Dorsolateral prefrontal cortex (tissue), 122 donors: ENCODE measurements at places on chromosomes 5 and 9. TPM values are rescaled to one million over a fixed set of nuclear protein-coding genes. Genes with fewer than 3 reads are reported as not detected.

GRCh38 chr9:72384710-72385485 lies 19.9 kb upstream of the ZFAND5 start:
- DNase-seq, result no peak

The DRD1 gene
- 14.3 TPM for total RNA-seq

The IL3 gene
- total RNA-seq, result not detected

The DPP7 gene
- total RNA-seq, result 211 TPM

DNA sequence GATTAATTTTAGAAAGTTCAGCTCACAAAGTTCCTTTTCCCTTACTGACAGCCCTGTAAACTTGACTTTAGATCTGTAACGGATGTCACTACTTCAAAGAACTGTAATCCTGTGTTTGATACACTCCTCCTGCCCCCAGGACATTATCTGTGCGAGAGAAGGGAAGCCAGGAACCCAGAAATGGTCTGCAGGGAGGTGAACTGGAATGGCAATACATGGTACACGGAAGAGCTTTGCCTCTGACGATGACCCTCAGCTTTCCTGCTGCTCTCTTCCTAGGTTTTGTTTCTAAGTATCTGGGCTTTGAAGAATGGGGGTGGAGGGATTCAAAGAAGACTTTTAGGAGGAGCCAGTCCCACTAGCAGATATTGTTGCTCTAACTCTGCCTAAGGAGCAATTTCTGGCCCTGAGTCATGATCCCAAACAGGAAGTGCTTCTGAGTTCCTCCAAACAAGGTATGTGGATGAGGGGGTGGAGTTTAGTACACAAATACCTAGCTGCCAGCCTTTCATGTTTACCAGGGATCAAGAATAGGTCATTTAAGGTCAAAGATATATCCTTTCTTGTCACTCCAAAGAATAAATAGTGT lies 43.4 kb upstream of the TMC1 start:
- DNase-seq, result no peak

DNA sequence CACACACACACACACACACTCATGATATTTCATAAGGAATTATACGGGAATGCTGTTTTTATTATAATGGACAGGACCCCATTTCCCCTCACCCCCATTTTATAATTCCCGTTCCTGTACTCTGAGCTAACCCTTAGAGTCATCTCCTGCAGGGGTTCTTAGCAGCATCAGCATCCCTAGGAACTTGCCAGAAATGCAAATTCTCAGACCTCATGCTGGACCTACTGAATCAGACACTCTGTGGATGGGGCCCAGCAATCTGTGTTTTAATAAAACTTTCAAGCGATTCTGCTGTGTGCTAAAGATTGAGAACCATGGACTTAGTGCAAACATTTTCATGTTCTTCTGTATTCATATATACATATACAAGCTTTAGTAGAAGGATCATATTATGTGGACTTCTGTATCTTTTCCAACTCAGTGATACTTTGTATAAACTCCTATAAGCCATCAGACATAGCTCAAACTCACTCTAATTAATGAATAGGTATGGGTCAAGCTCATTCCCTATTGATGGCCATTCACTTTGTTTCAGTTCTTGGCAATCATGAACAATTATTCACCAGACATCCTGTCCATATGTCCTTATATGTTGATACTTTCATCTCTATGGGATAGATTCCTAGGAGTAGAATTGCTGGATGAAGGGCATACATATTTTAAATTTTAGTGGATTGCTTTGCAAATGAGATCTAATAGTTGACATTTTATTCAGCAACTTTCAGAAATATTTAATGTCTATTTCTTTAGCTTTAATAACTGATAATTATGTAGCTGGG lies 65.5 kb downstream of the ARHGEF28 start:
- no peak for DNase-seq

DNA sequence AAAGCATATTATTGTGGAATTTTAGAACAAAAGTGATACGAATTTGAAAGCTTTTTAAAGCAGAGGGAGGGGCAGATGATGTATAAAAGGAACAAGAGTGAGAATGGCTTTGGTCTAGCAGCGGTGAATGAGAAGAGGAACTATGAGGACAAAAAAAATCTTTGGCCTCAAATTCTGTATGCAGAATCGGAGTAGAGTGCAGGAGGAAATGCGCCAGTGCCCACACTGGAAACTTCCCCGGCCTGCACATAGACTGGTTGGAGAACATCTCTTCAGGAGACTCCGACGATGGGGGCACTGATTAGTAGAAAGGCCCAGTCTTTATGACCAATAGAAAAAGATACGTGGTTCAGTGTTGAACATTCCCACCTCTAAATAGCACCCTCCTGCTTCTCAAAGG lies 51.3 kb downstream of the SLC46A2 start:
- DNase-seq, result no peak

The RNF180 gene
- total RNA-seq, result 29.1 TPM
